CD4-positive, alpha-beta memory T cell (primary cell): ENCODE measurements at places on chromosomes 1 and 21. TPM values are rescaled to one million over a fixed set of nuclear protein-coding genes. Genes with fewer than 3 reads are reported as not detected.
A peak's percentile ranks its signal among the peaks of the same experiment; 100 is the strongest.

DNA sequence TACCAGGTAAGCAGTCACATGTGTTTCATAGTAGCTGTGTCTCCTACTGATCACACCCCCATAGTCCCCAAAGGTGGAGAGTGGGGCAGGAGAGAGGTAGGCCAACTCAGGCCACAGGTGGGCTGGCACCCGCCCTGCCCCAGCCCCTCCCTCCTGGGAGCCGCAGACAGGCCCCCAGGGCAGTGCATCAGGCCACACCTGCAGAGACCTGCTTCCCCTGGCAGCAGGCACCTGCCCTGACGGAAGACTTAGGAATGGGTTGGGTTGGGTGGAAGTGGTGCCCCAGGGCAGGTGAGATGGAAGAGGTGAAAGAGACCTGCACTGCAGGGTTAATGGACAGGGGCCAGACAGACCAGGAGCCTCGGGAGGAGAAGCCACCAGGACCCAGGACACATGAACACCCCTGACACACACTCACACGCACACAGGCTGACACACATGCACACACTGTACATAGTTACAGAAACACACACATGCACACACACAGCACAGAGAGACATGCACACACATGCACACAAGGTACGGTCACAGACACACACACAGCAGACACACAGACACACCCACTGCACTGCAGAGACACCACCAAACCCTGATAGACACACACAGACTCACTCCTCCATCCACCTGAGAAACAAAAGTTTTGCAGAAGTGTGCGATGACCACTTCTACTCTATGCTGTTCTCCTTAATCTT, 1.7 kb upstream of the COL18A1 start:
- peaks cover 25% of the 10 kb centered on the region for H3K27me3 ChIP-seq
- H3K4me1 ChIP-seq, result peaks cover 11% of the 10 kb centered on the region
- DNase-seq, result no peak
- H3K4me3 ChIP-seq, result no peak overlapping the region

GRCh38 chr1:15955552-15955951, 20.3 kb downstream of the ZBTB17 start:
- H3K4me3 ChIP-seq, result no peak overlapping the region
- H3K4me1 ChIP-seq, result peaks cover 68% of the 10 kb centered on the region
- H3K27me3 ChIP-seq, result no peaks in the 10 kb centered on the region
- peaks cover 6% of the 10 kb centered on the region for H3K36me3 ChIP-seq
- no peak for DNase-seq

GRCh38 chr1:27581823-27582243, 22.1 kb downstream of the AHDC1 start:
- DNase-seq, result no peak
- no peaks in the 10 kb centered on the region for H3K27me3 ChIP-seq
- H3K36me3 ChIP-seq, result no peaks in the 10 kb centered on the region
- no peaks in the 10 kb centered on the region for H3K4me1 ChIP-seq

- peaks cover 27% of the 10 kb centered on the region for H3K4me1 ChIP-seq
- H3K36me3 ChIP-seq, result no peaks in the 10 kb centered on the region
- peak; percentile 47 for DNase-seq
- H3K4me3 ChIP-seq, result peak overlapping the region; percentile 60
- H3K27ac ChIP-seq, result peak overlapping the region; percentile 72
These were observed 37.2 kb upstream of the ETS2 start for GRCh38 chr21:38768471-38769063.

GRCh38 chr1:68230901-68231626, 1.3 kb downstream of the WLS start:
- H3K36me3 ChIP-seq, result no peaks in the 10 kb centered on the region
- no peak overlapping the region for H3K4me3 ChIP-seq
- H3K27me3 ChIP-seq, result peaks cover 8% of the 10 kb centered on the region

DNA sequence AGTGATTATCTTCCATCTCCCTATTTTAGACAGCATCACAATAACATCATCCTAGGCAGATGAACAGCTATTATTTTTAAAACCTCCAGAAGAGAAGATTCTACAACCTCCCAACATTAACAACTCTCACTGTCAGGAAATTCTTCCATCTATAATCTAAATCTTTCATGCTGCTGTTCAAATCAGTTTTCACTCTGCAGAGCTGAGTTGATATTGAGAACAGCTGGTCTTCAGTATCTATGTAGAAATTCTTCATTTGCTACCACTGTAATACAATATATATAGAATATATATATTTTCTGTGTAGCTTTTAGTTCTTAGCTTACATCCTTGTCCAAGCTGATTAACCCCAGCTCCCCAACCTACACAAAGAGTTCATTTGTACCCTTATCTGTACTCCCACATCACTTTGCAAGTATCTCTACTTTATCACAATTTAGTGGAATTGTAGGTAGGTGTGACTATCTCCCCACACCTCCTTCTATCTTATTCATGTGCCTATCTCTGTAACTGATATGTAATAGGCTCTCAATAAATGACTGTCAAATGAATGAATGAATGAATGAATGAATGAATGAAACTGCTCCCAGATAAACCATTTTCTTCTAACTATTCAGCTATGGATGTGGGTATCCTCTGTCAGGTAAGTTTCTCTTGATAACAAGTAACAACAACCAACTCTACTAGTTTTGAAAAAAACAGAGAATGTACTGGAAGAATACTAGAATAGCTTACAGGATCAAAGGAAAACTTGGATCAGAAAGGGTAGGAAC, 37.4 kb upstream of the PKN2 start:
- no peak overlapping the region for H3K27ac ChIP-seq
- H3K27me3 ChIP-seq, result no peaks in the 10 kb centered on the region
- H3K4me1 ChIP-seq, result no peaks in the 10 kb centered on the region
- H3K4me3 ChIP-seq, result no peak overlapping the region

DNA sequence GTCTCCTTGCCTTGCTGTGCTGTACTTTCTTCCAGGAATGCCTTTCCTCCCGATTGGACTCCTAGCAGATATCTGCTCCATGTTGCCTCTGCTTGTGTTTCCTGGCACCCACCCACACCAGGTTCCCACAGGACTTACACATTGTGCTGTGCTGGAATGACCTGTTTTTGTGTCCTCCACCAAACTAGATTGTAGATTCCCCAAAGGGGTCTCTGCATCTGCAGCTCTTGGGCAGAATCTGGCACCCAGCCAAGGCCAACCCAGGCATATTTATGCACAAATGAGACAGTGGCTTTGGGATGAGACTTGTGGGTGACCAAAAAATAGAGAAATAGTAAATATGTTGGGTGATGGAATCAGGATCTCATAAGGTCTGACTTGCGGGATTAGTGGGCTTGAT, 278.2 kb downstream of the RRAGC start:
- no peaks in the 10 kb centered on the region for H3K4me1 ChIP-seq
- no peak for DNase-seq
- no peak overlapping the region for H3K27ac ChIP-seq
- no peaks in the 10 kb centered on the region for H3K36me3 ChIP-seq

GRCh38 chr1:212238552-212238951, 46.7 kb upstream of the PPP2R5A start:
- no peak overlapping the region for H3K4me3 ChIP-seq
- no peaks in the 10 kb centered on the region for H3K27me3 ChIP-seq
- H3K36me3 ChIP-seq, result no peaks in the 10 kb centered on the region
- peaks cover 6% of the 10 kb centered on the region for H3K4me1 ChIP-seq
- no peak for DNase-seq

- DNase-seq, result no peak
- H3K4me1 ChIP-seq, result peaks cover 10% of the 10 kb centered on the region
- H3K27ac ChIP-seq, result no peak overlapping the region
- no peak overlapping the region for H3K4me3 ChIP-seq
These were observed 6.1 kb downstream of the DFFB start for GRCh38 chr1:3863231-3863935.

GRCh38 chr1:97903626-97904025, 17.2 kb downstream of the DPYD start:
- peaks cover 19% of the 10 kb centered on the region for H3K4me1 ChIP-seq
- H3K4me3 ChIP-seq, result no peak overlapping the region
- no peaks in the 10 kb centered on the region for H3K36me3 ChIP-seq
- no peak overlapping the region for H3K27ac ChIP-seq

The SPATA1 gene
- 0.72 TPM for polyA plus RNA-seq

The MANEAL gene
- polyA plus RNA-seq, result 0.58 TPM

The TNFSF4 gene
- 0.96 TPM for polyA plus RNA-seq
